ENCODE measurements at places on chromosomes 7 and 10. TPM values are rescaled to one million over a fixed set of nuclear protein-coding genes. Genes with fewer than 3 reads are reported as not detected.

Gene LRRC4
- total RNA-seq, result not detected

DNA sequence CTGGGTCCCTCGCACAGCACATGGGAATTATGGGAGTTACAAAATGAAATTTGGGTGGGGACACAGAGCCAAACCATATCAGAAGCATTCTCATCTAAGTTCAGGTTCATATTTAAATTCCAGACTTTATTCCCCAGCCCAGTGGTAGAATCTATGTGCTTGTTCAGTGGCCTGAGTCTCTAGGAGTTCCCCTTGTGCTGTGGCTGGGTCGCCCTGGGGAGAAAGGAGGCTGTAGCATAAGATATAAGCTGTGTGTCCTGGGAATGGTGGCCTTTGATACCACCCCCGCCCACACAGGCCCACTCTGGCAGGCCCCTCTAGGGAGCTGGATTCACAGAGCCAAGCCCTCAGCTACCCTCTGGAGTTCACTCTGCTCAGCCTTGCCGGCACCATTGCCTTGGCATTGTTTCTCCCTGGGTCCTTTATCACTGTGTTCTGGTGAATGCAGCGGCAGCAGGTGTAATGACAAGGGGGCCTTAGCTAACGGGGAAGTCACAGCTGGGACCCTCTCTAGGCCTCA lies 64.2 kb downstream of the MINDY4 start:
- ATAC-seq, result no peak

- no peak for ATAC-seq
These were observed 89.3 kb upstream of the DIP2C start for GRCh38 chr10:778626-779330.

DNA sequence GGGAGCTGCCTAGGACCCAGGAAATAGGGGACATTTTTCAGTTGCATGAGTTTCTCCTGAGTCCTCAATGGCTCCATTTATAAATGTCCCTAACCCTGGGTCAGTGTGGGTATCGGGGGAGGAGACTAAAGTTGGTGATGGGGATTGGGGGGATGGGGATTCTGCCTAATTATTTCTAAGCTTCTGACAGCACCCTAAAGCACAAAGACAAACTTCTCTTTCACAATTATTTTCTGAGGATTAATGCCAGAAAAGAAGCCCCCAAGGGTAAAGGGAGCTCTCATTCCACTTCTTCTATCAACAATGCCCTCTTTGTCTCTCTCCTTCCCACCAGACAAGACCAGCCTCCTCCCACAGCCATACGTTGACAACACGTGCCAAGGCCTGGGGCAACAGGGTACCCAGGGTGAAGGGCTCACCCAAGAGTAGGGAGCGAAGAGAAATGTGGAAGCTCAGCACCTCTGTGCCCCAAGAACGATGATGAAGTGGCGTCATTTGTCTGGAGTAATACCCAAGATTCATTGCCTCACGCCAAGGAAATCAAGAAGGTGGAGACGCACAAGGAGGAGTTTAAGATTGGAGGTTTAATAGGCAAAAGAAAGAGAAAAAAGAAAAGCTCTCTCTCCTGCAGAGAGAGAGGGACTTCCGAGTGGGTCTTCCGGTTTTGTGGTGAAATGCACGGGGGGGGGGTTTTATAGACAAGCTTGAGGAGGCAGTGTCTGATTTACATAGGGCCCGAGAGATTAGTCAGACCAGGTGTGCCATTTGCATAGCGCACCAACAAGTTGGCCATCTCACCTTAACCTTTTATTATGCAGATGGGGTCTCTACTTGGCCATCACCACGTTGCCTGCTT lies 14.4 kb upstream of the GJC3 start:
- ATAC-seq, result no peak

DNA sequence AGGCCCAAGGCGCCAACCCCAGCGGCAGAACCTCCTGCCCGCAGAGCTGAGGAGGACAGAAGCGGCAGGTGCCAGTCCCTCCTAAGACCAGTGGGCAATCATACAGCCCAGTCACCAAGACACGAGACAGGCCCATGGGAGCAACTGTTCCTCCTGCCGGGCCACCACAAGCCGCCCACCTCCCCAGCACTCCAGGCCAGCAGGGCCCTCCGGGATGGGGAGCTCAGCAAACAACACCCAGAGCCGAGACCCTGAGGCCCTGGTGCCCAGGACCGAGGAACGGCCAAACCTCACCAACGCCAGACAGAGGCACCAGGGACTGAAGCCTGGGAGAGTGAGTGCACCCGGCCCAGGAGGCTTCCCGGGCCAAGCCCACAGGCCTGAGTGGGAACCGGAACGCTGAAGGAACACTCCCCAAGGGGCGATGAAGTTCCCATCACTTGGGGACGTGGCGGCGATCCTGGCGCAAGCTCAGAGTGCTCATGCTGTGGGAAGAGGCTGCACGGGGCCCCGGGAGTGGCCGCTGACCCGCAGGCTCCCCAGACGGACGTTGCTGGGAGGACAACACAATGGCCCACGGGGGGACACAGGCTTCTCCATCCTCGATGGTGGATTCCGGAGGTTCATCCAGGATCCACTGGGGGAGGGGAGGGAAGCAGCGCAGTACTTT lies 35.1 kb downstream of the GPER1 start:
- ATAC-seq, result no peak

DNA sequence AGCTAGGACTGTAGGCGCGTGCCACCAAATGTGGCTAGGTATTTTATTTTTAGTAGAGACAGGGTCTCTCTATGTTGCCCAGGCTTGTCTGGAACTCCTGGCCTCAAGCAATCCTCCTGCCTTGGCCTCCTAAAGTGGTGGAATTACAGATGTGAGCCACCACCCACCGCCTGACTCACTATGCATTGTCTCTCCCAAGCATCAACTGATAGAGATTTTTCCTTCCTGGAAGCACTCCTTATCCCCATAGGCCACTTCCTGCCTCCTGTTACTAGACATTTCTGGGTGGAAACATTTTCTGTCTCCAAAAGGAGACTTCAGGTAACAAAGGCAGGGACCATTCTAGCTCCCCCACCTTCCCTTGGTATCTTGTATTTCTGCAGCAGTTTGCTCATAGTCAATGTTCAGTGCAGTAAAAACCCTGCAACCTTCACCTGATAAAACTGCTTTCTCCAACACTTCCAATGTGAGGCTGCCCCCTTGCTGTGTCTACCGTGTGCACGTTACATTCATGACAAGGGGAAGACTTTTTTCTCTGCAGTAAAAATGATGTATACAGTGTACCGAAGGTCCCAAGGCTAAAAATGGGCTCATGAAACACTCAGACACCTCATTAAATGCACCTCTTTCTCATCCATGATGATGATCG lies 84.9 kb downstream of the NHLRC2 start:
- no peak for ATAC-seq

GRCh38 chr10:44864637-44865288 lies 46.4 kb upstream of the TMEM72 start:
- peak; percentile 93 for ATAC-seq

GRCh38 chr7:8625612-8626011 lies 192.2 kb downstream of the NXPH1 start:
- ATAC-seq, result no peak

DNA sequence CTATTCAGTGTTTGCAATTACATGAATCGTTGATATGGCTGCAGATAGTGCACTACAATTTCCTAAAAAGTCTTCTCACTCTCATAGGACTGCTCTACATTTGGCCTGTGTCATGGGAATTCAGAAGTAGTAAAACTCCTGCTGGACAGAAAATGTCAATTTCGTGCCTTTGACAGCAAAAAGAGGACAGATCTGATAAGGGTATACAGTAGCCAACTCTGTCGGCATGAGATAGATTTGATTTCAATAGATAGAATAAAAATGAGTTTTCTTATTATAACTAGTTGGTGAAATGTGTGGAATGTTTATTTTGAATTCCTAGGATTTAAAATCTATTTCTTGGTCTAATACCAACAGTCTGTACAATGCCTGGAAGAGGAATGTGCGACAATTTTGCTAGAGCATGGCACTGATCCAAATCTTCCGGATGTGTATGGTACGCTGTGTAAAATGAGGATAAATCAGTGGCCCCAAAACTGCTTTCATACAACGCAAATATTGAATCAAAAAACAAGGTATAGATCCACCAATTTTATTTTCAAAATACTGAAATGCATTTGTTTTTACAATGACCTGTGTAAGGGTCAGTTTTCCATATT lies 133.5 kb upstream of the CDK13 start:
- no peak for ATAC-seq

Gene INHBA
- 44.8 TPM for total RNA-seq

Gene SVOPL
- total RNA-seq, result not detected

GRCh38 chr7:120817851-120818250 lies 40.1 kb downstream of the TSPAN12 start:
- ATAC-seq, result no peak

Gene UNCX
- total RNA-seq, result not detected

Gene BPGM
- 35.6 TPM for total RNA-seq

GRCh38 chr10:35640474-35640873 lies 1.6 kb downstream of the FZD8 start:
- ATAC-seq, result peak; percentile 39

Gene CSGALNACT2
- 33.5 TPM for total RNA-seq

DNA sequence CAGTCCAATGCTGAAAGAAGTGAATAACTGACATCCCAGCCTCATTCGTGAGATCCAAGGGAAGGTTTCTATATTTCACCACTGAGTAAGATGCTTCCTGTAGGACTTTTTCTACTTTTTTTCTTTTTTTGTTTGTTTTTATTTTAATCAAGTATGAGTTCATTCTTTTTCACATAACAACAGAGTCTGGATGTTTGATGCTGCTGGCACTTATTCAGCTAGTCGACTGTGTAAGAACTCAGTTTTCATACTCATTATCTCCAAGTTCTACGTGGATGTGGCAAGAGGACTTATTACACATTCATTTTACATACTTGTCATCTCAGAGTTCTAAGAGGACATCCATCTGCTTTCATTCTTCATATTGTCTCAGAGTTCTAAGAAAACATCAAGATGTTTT lies 86.9 kb downstream of the CPXM2 start:
- no peak for ATAC-seq

DNA sequence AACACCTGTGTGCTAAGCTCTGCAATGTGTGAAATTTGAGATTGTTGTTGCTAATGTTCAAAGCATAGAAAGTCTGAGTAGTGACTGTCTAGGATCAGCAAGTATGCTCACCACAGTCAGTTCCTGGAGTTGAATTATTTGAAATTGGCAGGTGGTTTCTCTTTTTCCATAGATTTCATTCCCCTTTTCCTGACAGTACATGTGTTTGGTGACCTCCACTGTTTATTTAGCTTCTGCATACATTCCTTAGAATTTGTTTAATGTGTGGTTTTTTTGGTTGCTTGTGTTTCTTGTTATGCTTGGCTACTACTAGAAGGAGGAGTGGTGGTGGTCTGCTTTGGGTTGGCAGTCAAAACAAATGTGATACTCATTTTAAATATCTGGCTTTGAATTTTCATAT lies 52.3 kb downstream of the FOXP2 start:
- no peak for ATAC-seq

Gene HGF
- total RNA-seq, result 13.6 TPM

DNA sequence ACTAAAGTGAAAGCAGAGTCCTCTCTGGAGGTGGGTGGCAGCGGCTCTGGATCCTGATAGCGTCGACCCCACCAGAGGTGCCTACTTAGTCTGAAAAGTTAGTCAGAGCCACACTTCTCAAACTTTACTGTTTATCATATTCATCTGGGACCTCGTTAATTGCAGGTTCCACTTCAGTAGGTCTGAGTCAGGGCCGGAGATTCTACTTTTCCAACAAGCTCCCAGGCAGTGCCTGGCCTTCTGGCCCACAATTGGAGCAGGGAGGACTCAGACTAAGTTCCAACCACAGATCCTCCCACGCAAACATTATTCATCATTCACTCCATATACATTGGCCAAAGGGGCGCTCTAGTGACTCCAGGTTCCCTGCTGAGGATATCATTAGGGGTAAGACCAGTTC lies 78.1 kb downstream of the VSTM4 start:
- ATAC-seq, result no peak

DNA sequence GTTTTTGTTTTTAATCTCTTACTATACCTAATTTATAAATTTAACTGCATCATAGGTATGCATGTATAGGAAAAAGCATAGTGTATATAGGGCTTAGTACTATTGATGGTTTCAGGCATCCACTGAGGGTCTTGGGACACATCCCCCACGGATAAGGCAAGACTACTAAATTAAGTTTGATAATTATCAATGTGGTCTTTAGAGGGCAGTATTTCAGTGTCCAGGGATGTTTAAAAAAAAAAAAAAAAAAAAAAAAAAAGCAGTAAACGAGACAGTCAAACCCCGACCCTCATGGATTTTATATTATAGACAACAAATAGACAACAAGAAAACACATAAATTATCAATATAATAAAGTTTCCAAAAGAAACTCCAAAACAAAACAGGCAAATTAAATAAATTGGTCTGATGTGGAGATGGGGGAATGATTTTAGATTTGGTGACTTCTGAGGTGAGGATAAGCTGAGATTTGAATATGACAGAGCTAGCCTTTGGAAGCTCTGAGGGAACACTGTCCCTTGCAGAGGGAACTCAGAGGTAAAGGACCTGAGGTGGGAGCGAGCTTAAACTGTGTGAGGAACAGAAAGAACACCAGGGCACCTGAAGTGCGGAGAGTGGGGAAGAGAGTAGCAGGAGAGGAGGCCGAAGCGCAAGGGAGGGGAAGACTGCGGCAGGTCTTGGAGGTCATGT lies 14.8 kb downstream of the ACSM6 start:
- ATAC-seq, result no peak

DNA sequence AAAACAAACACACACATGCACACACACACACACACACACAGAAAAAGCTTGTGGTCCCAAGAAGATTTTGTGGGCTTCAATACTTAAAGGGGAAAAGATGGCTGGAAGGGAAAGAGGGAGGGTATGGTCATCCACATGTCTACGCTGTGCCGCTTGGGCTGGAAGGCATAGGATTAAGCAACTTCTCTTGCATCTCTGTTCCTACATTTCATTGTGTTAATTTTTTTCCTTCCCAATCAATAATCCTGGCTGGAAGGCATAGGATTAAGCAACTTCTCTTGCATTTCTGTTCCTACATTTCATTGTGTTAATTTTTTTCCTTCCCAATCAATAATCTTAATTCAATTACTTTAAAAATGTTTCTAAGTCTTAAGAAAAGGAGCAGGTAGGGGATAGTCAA lies 30.6 kb downstream of the C10orf120 start:
- ATAC-seq, result no peak

GRCh38 chr7:92366730-92367129 lies 80.6 kb upstream of the GATAD1 start:
- ATAC-seq, result no peak

GRCh38 chr10:23412223-23412622 lies 26.7 kb upstream of the OTUD1 start:
- no peak for ATAC-seq

- ATAC-seq, result no peak
These were observed 586.5 kb downstream of the LRMDA start for GRCh38 chr10:76017733-76018433.

Gene SKIDA1
- total RNA-seq, result 0.74 TPM

GRCh38 chr7:34064519-34065158 lies 159.3 kb downstream of the BMPER start:
- ATAC-seq, result peak; percentile 44

- ATAC-seq, result no peak
These were observed 56.4 kb upstream of the CCDC71L start for GRCh38 chr7:106717254-106717954.
